ENCODE measurements at places on chromosomes 16 and 17.

- DNase-seq, result no peak
These were observed 28.1 kb downstream of the WFDC1 start for GRCh38 chr16:84322749-84323148.

DNA sequence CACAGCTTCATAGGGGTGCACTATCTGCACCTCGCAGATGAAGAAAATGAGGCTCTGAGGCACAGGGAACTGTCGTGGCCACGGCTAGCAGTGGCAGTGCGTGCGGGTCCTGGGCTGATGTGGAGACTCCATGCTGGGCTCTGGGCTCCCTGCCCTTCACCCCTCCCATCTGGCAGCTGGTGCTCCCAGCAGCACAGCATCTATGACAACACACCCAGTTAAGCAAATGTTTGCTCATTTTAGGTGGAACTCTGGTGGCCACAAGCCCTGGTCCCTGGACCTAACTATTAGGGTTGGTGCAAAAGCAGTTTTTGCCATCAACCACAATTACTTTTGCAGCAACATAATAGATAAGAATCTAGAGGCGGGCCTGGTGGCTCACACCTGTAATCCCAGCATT, 30.9 kb downstream of the IFT140 start:
- DNase-seq, result no peak

DNA sequence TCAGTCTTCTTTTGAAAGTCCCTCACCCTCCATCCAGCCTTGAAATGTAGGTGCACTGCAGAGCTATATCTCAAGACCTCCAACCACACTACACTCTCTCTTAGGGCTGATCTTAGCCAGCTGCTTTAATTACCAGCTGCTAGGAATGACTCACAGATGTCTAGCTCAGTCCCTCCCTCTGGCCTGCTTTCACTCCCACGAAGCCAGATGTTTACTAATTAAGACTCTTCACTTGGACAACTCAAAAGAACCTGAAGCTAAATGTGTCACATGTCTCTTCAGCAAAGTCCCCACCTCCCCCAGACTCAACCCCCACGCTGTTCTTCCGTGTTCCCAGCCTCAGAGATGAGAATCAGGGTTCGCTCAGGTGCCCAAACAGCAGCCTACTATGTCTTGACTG, 2.6 kb downstream of the GTF3C1 start:
- no peak for DNase-seq

- no peak for DNase-seq
These were observed 23.1 kb upstream of the TMEM98 start for GRCh38 chr17:32904891-32905290.

- DNase-seq, result no peak
These were observed 2.0 kb downstream of the DNASE1L2 start for GRCh38 chr16:2238150-2238837.

- no peak for DNase-seq
These were observed 53.4 kb downstream of the MEOX1 start for GRCh38 chr17:43608313-43608712.

DNA sequence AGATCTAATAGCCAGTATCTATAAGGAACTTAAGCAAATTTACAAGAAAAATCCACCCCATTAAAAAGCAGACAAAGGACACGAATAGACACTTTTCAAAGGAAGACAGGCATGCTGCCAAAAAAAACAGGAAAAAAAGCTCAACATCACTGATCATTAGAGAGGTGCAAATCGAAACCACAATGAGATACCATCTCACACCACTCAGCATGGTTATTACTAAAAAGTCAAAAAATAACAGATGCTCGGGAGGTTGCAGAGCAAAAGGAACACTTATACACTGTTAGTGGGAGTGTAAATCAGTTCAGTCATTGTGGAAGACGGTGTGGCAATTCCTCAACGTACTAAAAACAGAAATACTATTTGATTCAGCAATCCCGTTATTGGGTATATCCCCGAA, 9.6 kb downstream of the STX8 start:
- DNase-seq, result peak; percentile 38

DNA sequence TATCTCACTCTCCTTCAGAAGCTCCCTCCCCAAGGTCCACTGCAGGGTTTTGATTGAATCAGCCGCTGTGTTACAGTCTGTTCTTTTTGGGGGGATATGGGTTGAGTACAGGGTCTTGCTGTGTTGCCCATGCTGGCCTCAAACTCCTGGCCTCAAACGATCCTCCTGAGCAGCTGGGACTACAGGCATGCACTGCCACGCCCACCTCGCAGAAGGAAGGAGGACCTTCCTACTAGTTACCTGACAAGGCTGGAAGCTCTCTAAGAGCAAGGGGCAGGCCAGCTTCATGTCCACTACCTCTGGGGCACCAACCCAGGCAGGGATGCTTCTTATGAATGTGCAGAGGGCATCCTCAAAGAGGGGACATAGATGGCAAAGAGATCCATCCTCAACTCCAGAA, 1.9 kb upstream of the MMP28 start:
- DNase-seq, result no peak

- peak; percentile 31 for DNase-seq
These were observed 4.7 kb upstream of the GFAP start for GRCh38 chr17:44919885-44920564.

- DNase-seq, result no peak
These were observed 232.7 kb upstream of the CDH5 start for GRCh38 chr16:66133643-66134338.

- DNase-seq, result no peak
These were observed 105.0 kb downstream of the ZNF778 start for GRCh38 chr16:89322321-89323119.

DNA sequence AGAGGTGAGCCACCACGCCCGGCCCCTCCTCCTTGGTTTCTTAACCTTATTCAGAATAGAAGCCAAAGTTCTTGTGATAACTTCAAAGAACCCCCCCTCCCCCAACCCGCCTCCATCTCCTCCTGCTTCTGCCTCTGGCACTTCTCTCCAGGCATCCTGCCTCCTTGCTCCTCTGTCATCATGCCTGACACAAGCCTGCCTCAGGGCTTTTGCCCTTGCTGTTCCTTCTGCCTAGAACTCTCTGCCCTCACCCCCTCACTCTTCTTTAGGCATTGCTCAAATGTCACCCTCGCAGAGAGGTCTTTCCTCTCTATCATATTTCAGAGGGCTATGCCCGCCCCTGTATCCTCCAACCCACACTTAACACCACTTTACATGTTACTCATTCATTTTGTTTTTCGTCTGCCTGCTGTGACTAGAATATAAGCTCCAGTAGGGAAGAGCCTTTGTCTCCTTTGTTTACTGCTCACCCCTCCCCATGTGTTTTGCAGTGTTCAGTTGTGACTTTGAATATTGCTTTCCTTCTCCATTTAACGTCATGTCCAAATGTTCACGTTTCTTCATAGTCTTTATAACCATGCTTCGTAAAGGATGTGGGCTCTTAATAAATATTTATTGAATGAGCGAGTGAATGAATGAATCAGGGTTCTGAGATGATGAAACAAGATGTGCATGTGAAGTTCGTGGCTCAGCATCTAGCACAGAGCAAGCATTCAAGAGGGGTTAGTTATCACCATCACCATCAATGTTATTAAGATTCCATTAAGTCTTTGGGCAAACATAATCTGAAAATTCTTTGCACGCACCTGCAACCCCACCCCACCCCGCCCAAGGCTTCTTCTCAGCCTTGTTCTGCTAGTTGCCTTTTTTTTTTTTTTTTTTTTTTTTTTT, 186.2 kb upstream of the WSCD1 start:
- no peak for DNase-seq

DNA sequence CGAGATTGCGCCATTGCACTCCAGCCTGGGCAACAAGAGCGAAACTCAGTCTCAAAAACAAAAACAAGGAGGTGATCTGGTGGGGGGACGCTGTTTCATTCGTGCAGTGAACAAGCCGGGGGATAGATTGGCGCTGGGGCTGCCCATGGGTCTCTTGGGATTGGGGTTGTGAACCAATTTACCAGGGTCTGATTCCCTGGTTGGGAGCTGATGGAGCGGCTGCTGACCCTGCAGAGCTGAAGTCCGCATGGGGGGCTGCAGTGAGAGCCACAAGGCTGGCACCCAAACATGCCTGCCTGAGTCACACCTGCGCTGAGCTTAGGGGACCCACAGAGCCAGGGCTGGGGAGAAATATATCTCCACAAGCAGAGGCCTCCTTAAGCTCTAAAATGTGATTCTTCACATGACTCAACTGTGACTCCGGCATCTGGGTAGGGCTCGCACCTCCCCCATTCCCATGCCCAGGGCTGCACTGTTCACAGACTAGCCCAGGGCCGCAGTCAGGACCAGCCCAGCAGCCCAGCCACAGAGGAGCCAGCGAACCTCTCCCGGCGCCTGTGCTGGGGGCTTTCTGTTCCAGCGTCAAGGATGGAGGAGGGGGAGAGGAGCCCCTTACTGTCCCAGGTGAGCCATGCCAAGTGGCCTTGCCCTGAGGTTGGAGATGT, 5.0 kb downstream of the TSPAN10 start:
- no peak for DNase-seq

DNA sequence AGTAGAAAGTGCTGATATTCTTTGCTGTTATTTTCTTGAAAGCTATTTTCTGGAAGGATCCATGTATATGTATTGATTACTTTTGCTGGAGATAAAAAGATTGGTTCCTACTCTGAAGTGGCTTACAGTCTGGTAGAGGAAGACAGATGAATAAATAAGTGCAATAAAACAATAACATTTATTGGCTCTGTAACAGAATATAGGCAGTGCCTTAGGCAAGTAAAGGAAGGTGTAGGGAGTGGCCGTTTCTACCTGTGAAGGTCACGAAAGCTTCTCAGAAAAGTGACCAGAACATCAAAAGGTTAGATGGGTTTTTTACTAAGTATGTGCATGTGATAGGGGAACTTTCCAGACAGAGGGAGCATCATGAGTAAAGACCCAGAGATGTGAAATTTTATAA, 43.1 kb downstream of the COX10 start:
- DNase-seq, result no peak

DNA sequence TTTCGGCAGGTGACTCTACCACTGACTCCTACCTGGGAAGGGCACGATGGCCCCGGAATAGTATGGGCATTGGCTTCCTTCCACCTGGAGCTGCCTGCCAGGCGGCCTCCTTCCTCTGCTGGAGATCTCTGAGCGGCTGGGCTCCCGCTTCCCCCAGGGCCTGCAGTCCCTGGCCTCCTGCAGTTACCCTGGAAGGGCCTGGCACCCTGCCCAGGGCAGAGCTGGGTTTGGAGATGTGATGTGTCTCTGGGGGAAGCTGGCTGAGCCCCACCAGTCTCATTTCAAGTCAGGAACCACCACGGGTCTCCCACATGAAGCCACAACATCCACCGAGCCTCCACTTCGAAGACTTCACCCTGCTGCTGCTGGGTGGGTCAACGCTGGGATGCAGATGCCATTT, 97.9 kb downstream of the IRF8 start:
- no peak for DNase-seq

- DNase-seq, result no peak
These were observed 18.4 kb upstream of the OSGIN1 start for GRCh38 chr16:83934684-83934977.

- DNase-seq, result no peak
These were observed 59.8 kb upstream of the SMIM36 start for GRCh38 chr17:55571095-55571494.

DNA sequence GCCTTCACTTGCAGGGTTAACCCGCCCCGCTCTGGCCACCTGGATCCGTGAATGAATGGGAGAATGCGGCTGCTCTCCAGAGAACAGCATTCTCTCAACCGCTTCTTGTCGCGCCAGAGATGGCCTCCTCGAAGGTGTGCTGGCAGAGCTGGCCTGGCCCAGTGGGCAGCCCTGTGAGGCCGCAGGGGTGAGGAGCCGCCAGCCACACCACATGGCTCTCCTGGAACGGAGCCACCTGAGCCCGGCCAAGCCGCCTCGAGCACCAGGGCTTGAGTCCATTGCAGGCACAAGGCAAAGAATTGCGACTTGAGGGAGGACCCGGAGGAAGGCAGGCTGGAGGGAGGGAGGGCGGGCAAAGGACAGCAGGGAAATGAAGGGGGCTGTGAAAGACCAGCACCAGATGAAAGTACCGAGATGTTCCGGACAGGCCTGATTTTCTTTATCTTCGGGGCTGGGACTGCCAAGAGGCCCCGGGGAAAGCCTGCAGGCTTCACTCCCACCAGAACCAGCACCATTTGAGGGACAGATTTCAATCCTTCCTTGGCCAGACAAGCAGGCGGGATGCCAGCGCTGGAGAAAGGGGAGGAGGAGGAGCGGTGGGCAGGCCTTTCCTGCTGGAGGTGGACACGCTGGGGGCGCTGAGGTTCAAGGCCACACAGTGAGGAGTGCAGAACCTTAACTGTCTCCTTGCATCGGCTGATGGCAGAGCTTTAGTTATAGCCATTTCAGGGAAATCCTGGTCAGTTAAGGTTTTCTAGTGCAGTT, 69.4 kb downstream of the MRC2 start:
- no peak for DNase-seq

GRCh38 chr17:30084788-30085187, 31.8 kb upstream of the NSRP1 start:
- DNase-seq, result no peak

DNA sequence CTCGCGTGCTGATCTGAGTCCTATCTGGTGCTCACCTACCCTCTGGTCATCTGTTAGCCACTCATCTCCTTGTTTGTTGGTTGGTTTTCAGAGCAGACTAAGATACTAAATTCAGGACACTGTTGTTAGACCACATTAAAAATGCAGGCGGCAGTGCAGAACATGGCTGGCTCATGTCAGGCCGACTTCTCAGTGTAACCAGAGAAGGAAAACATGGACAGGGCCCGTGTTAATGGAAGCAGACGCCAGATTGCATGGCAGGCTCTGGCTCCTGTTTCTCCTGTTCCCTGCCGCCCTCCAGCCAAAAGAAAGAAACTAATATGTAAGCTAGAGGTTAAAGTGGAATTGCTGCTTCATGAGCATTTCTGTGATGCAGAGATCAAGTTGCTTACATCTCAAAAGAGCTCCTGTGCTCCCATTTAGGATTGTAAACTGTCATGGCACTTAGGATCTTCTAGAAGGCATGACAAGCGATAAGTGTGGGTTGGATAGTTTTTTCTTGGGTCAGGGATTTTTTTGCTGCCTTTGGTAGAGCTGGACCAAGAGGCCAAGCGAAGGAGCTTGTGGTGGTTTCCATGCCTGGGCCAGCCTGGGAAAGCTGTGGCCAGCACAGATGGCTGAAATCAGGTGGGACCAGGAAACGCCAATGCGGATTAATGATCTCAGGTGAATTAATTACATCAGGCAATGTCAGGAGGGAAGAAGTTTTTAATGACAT, 56.1 kb downstream of the YPEL2 start:
- DNase-seq, result no peak

GRCh38 chr17:7747635-7748071, 30.1 kb downstream of the DNAH2 start:
- no peak for DNase-seq
